Glutamatergic neuron (in vitro differentiated cells): ENCODE measurements at places on chromosomes 4 and X.

DNA sequence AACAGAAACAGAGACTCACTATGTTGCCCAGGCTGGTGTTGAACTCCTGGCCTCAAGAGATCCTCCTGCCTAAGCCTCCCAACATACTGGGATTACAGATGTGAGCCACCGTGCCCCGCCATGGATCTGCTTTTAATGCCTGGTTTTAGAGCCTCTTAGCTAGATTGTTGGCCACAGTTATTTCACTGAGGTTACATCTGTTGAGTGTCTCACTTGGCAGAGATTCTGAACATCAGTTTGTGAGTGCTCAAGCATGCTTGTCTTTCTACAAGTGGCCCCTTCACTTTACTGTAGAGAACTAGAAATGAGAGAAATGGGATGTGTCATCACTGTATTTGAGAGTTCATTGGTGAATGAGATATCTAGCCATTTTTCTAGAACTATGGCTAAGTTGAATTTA lies 218.5 kb downstream of the APBB2 start:
- DNase-seq: no peak

GRCh38 chrX:143854006-143854405 lies 29.9 kb upstream of the UBE2NL start:
- no peak for DNase-seq

DNA sequence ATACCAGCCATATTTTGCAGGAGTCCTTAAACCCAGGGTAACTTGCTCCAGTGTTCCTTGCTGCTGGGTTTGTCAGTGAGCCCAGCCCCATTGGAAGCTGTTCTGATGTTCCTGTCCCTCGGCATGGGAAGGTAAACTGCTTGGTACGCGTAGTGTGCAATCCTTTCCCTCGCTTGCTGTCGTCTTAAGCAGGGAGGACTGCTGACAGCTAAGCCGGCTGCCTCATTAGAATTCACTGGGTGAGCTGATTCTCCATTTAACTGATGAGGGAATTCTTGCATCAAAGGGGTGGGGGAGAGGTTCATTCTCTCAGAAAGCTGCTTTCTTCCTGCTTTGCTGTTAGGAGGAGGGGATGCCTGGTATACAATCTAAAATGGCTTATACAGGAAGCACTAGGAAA lies 164.6 kb downstream of the MID1IP1 start:
- no peak for DNase-seq

GRCh38 chrX:119760026-119760877 lies 1.9 kb downstream of the SOWAHD start:
- DNase-seq: no peak

DNA sequence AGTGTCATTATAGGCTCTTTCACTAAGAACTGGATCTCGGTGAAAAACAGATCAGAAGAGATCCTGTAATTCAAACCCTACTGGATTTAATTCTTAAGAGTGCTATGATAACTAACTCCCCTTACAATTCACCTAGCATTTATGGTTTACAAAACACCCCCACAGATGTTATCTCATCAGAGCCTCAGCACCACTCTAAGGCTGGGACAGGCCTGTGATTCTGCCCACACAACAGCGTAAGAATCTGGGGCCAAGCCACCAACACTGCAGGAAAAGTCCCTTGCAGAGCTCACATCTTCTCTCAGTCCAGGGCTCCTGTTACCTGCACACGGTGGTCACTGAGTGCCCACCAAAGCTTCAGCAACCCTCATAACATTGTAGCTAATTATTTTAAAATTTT lies 8.9 kb downstream of the MFAP3L start:
- DNase-seq: no peak

DNA sequence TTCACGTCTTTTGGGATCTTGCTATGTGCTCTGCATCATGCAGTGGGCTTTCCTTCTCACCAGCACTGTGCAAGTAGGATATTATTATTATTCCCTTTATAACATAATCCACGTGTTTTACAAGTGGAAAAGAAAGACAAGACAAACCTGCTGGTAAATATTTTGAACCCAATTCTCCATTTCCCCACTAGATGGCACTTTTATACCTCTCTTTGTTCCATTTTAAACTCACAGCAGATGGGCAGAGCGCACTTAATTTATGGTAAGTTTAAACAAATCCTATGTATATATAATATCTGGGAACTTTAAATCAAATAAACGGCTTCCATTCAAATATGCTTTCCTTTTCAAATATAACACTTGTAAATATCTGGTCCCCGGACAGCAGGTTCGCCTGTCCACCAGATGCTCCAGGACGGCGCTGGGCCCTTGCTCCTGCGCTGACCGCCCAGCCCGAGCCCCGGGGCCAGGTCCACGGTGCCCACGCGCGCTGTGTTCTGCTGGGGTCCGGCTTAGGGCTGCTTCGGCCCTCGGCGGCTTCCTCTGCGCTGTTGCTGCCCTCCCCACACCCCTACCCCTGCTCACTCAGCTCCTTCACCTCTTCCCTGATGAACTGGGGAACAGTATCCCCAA lies 31.1 kb downstream of the F11 start:
- no peak for DNase-seq

GRCh38 chr4:91345632-91346031 lies 958.1 kb upstream of the GRID2 start:
- no peak for DNase-seq

GRCh38 chrX:24282381-24283126 lies 31.3 kb downstream of the SUPT20HL2 start:
- DNase-seq: no peak

DNA sequence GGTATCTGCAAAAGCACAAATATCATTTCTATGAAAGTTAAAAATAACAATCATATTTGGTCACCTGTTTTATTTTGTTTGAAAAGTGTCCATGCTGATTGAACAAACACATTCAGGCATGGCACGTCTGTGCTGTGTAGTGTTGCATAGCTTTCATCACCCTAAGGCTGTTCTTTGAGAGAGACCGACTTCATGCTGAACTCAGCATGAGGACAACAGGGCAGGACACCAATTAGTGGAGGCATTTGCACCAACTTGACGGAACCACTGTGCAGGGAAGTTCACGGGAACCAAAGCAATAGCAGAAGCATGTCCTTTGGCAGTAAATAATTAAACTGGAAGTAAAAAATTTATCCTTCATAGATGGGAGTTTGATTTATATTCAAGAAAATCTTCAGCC lies 158.4 kb upstream of the SLC7A11 start:
- no peak for DNase-seq

DNA sequence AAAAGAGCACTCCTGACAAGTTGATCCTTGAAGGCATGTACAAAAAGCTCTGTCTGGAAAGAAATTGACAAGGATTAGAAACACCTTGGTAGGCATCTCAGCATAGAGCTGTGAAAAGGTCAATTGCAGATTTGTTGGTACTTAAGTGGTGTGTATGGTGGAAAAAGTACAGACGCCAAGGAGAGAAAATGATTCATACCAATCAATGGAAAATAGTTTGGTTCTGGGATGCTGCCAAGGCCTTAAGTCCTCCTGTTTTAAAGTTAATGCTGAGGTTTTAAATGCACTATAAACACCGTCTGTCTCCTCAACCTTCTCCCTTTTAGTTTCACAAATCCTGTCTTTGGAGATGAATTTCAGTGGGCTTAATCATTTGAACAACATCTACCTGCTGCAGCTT lies 524.1 kb downstream of the IL15 start:
- no peak for DNase-seq

DNA sequence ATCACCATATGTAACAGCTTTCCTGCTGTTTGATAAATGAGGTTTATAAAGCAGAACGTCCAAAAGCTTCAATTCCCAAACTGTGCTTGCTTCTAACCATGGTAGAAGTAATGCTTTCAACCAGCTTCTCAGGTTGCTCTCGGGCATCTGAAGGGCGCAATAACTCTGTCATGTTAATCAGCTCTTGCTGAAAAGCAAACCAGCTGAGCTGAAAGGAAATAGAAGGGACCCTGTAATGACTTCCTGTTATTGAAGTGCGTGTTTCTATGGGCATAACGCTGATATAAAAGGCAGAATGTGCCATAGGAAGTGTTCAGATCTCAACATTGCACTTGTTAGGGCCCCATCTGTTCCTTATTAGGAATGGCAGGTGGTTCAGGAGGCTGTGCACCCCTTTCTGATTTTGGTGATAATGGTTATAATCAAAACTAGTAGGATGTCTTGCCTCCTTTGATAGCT lies 21.2 kb downstream of the HERC3 start:
- DNase-seq: no peak

- DNase-seq: no peak
These were observed 24.4 kb upstream of the PDE5A start for GRCh38 chr4:119652998-119653397.

GRCh38 chrX:81336455-81337152 lies 134.7 kb downstream of the SH3BGRL start:
- DNase-seq: no peak

DNA sequence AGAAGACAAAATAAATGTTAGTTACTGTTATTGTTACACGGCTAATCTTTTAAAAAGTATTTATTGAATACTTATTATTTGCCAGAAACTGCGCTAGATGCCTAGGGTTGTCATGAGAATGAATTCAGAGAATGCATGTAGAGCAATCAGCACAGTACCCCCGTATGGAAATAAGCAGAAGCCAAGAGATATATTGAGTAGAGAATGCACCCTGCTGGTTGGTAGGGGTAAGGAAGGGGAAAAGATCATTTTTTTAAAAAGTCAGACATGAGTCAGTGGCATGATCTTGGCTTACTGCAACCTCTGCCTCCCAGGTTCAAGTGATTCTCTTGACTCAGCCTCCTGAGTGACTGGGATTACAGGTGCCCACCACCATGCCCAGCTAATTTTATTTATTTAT lies 13.1 kb upstream of the DRP2 start:
- DNase-seq: no peak

GRCh38 chr4:123740236-123740635 lies 343.6 kb downstream of the SPRY1 start:
- DNase-seq: no peak

DNA sequence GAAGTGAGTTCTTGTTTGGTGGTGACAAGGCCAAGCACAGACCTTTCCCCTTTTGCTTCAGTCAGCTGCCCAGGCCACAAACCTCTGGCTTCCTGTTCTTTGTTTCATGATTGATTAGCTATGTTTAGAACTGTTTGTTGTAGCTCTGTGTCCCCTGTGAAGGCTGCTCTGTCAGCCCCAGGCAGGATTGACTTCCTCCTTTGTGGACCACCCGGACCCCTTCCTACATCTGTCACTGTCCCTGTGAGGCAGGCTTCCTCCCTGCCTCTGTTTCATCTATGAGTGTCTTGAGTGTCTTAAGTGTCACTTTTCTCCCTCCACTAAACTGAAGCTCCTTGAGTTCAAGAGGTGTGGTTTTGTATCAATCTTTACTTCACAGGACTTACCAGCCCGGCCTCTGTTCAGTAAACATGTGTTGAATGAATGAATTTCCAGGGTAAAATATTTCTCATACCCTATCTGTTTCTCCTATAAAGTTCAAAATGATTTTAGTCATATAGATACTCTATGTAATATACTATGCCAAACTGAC lies 83.5 kb downstream of the ZNF674 start:
- no peak for DNase-seq

- no peak for DNase-seq
These were observed 127.8 kb downstream of the PHKA2 start for GRCh38 chrX:18855919-18856644.

DNA sequence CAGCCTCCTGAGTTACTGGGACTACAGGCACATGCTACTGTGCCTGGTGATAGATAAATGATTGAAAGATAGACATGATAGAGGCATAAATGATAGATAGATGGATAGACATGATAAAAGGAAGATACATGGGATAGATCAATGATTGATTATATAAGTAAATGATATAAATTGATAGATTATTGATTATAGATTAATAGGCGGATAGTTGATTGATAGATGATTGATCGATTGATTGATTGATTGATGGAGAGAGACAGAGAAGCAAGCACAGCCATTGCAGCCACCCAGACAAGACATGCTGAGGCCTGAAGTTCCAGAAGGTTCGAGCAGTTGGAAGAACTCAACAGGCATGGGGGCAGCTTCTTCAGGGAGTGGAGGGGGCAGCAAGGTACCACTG lies 17.7 kb upstream of the PLXNB3 start:
- DNase-seq: no peak

DNA sequence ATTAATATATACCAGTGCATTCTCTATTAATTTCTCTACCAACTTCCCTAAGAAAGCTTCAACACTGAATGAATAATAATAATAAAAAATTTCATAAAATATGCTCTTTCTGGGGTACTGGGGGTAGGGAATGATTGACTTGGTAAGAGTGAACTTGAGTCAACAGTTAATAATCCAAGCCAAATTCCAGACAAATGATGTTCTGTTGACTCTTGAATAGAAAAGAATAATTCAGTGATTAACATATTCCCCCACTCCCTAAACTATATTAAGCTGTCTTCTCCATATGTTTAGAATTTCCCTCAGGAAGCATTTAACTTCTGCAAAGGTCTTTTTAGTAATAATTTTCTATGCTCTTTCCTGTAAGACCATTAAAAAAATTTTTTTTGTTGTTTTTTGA lies 12.3 kb downstream of the PGRMC2 start:
- DNase-seq: no peak

DNA sequence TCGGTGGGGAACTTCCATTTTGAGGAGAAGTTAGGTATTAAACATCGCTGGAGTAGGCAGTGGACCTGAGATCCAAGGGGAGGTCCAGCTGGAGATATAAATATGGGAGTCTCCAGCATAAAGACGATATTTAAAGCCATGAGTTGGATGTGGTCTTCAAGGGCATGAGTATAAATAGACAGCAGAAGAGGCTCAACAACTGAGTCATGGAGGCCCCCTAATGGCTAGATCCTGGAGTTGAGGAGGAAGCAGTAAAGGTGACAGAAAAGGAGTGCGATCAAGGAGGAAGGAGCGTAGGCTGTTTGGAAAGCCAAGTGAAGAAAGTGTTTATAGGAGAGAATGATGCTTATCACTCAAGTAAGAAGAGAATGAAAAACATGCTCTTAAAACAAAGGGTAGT lies 18.1 kb upstream of the APBB2 start:
- DNase-seq: no peak

- DNase-seq: no peak
These were observed 222.5 kb downstream of the MGST2 start for GRCh38 chr4:139887962-139888735.

DNA sequence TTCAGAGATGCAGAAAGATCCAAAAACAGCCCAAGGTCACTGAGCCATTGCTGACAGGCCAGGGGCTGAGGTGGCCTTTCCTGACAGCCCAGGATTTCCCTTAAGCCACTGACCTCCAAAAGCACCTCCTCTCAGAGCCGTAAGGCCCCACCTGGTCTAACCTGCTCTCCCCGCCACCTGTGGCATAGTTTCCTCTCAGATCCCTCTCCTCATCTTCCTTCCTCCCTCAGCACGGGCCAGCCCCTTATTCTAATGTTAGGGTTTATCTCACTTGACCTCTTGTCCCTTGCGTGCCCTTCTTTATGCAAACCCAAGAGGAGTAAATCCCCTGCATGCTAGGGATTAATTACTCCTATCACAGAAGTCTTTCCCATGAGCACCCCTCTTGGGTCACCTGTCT lies 113.0 kb downstream of the RBM47 start:
- DNase-seq: no peak

DNA sequence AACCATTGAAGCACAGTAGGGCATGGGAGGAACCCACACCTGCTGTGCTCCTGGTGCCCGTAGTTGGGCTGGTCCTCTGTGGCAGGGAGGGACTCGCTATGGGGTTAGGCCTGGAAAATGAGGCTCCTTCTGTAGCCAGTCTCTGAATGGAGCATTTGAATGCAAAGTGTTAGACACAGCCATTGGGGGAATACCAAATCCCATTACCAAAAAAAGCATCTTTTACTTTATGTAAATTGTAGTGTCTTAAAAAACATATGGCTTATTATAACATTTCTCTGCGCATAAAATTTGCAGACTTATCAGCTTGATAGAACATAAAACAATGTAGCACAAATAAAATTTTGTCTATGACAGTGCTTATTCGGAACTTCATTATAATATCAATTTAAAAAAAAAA lies 129.2 kb upstream of the PDLIM3 start:
- DNase-seq: no peak
